T-helper 17 cell (primary cell): ENCODE measurements at places on chromosomes 7 and 10. TPM values are rescaled to one million over a fixed set of nuclear protein-coding genes. Genes with fewer than 3 reads are reported as not detected.

Gene CACNB2
- total RNA-seq: not detected

Gene RASA4B
- 20.7 TPM for total RNA-seq

Gene SAP25
- total RNA-seq: 33.1 TPM

Gene C1QL3
- total RNA-seq: not detected

Gene GTPBP4
- 52.7 TPM for total RNA-seq

Gene MINDY4
- total RNA-seq: 1.6 TPM

Gene NPTX2
- not detected for total RNA-seq

Gene OGDHL
- not detected for total RNA-seq

Gene ZNF655
- 135 TPM for total RNA-seq

Gene TAS2R5
- 1.1 TPM for total RNA-seq

Gene ACHE
- total RNA-seq: 0.21 TPM

Gene CEP55
- 0.63 TPM for total RNA-seq

Gene KCNMA1
- 0.27 TPM for total RNA-seq

Gene XRCC2
- 0.25 TPM for total RNA-seq

Gene ERVW-1
- total RNA-seq: not detected

Gene FAM25A
- total RNA-seq: not detected

Gene RGS10
- 64.7 TPM for total RNA-seq

Gene ELN
- total RNA-seq: not detected

Gene LRRC61
- total RNA-seq: 6.9 TPM

Gene DENND2A
- not detected for total RNA-seq

Gene TAF5
- 7.4 TPM for total RNA-seq

Gene OR2A12
- total RNA-seq: not detected

Gene LIPK
- not detected for total RNA-seq

Gene BMPER
- not detected for total RNA-seq

Gene SPDYE9
- total RNA-seq: not detected

Gene SMKR1
- 0.77 TPM for total RNA-seq

Gene TSPAN15
- total RNA-seq: 20.3 TPM

Gene MMP21
- 0.42 TPM for total RNA-seq

Gene ALOX5
- 66.6 TPM for total RNA-seq

Gene GATA3
- total RNA-seq: 149 TPM

Gene CTBP2
- 1.3 TPM for total RNA-seq

Gene PRTFDC1
- total RNA-seq: 0.40 TPM

Gene LEP
- total RNA-seq: not detected

Gene MLXIPL
- total RNA-seq: not detected

Gene GBX1
- not detected for total RNA-seq

Gene METTL27
- 0.85 TPM for total RNA-seq

Gene CLIP2
- 13.4 TPM for total RNA-seq

Gene HABP2
- not detected for total RNA-seq

Gene CYP3A7
- not detected for total RNA-seq

Gene OR9A2
- total RNA-seq: not detected

Gene GPR158
- not detected for total RNA-seq

Gene CLDN3
- not detected for total RNA-seq

Gene DKK1
- total RNA-seq: not detected

Gene TUBAL3
- total RNA-seq: not detected

Gene MICU1
- total RNA-seq: 19.9 TPM

Gene LRRC18
- not detected for total RNA-seq

Gene KCP
- 1.2 TPM for total RNA-seq
